ENCODE measurements at places on chromosomes 1 and 21.

DNA sequence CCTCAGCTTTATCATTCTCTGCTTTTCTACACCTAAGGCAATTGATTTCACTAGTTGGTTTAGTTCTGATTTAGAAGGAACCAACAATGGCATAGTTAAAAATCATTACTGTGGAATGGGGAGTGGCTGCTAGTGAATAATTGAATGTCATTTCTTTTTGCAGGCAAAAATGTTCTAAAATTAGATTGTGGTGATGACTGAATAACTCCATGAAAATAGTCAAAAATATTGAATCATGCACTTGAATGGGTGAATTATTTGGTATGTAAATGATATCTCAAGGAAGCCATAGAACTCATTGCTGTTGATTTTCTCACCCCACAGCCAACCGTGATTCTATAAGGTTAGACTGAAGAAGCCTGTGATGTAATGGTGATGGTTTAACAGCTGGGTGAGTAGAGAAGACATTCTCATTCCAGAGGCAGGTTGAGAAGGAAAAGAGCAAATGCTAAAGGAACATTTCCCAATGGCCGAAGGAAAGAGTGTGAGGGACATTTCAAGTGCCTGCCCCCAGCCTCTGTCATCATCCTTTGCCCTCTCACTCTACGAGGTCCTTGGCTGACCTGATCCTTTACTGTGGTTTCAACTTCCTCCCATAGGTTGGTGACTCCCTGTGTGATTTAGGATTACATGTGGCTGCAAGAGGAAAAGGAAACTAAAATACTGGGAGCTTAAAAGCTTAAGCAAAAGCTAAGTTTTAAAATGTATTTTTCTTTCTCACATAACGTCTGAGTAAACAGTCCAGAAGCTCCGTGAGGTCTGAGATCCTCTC is 12.5 kb downstream of the OVAAL start:
- no peak for DNase-seq

- DNase-seq, result no peak
Observed at GRCh38 chr1:226551299-226551698, 2.7 kb downstream of the STUM start.

DNA sequence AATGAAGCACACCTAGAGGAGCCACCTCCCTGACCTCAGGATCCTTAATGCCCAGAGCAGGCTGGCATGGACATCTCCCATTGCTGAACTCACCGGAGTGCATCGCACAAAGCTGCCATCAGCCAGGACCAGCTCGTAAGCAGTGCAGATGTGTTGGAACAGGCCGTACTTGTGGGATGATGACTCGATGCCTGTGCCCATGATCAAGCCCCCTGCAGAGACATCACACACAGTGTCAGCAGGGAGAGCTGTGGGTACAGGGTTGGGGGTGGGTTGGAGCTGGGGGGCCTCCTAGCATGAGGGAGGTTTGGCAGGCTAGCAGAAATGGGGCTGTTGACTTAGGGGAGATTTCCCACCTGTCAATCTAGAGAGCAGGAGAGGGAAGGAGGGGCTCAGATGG is 12.0 kb downstream of the DHCR24 start:
- DNase-seq, result no peak

DNA sequence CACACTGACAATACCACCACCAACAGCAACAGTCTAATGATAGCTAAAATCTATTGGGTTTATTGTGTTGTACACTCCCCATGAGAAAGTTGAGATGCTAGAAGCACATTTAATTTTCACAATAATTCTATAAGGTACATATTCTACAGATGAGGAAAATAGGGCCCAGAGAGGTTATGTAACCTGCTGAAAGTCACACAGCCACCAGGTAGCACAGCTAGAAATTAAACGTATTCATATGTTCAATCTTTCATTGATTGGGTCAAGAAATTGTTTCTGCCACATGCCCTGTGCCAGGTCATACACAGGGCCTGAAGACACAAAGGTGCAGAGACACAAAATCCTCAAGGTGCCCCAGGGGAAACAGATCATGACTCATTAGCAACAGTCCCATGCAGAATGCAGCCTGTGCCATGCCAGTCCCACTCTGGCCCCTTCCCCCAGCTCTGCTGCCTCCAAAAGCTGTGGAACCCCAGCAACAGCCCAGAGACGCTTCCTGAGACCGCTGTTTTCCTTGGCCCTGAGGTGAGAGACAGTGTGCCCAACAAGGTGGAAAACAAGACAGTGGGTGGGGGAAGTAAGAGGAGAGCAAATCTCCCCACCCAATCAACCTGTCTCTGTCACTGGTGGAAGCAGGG is 32.1 kb downstream of the GJA4 start:
- DNase-seq, result no peak
